ENCODE measurements at places on chromosomes 2 and 18.

DNA sequence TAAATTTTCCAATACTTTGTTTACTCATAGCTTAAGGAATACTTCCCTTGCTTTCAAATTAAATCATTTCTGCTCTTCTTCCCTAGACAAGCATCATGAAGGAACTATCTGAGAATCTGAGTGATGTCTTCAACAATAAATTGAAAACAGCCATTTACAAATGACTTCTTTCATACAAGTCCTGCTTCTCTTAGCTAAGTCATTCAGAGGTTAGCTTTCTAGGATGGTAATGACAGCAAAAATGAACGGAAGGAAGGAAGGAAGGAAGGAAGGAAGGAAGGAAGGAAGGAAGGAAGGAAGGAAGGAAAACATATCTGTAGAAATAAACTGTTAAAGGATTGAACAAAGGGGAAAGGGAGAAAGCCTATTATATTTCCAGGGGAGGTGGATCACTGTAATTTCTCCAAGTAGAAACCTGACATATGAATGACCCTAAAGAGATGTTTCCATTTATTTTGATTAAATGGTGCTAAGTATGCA lies 335.0 kb upstream of the KYNU start:
- no peak for DNase-seq

DNA sequence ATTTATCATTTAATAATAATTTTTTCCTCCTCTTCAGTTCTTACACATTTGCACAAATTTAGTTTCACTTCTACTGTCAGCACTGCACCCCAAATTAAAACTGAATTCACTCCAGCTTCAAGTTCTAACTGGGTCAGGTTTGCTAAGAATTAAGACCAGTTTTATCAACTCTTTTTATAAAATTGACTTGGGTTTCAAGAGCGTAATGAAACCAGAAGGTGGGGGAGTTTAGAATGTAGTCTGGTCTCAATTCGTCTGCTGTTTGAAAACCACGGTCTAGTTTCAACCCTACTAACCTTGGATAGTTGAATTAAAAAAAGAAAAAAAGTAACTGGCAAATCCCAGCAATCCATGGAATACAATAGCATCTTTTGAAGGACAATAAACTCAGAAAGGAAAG lies 14.3 kb upstream of the CTLA4 start:
- DNase-seq = no peak

GRCh38 chr2:63047321-63048279 lies 3.0 kb upstream of the OTX1 start:
- no peak for DNase-seq

DNA sequence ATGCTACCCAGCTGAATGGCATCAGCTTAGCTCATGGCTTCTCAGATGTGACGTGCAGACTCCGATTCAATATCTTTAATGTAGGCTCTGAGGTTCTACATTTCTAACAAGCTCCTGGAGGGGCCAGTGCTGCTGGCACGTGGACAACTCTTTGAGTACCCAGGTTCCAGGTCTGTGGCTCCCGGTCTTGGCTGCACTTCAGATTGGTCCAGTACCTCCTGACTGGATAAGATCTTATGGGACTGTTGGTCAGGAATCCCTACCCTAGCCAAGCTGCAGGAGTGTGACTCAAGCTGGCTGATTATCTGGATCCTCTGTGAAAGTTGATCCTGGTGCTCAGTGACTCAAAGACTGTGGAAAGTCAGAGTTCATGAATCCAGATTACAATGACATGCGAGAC lies 222.1 kb downstream of the ANKRD30B start:
- no peak for DNase-seq

GRCh38 chr2:150572194-150572766 lies 84.8 kb upstream of the RND3 start:
- DNase-seq = no peak

DNA sequence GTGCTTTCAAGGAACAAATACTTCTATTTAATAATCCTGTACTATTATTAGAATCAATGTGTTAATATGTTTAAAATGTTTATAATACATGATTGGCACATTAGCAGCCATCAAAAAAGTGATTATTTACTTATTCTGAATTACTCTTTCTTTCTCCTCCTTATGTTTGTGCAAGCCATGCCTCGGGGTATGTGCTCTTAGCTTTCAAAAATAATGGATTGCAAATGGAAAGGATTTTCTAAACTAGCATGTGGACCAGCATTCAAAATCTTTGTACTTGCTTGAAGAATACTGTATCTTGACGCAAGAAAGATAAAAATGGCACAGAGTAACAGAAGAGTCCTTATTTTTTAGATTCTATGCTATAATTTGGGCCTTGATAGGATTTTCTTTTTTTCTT lies 156.5 kb downstream of the CDH7 start:
- no peak for DNase-seq

GRCh38 chr2:128619471-128620325 lies 301.0 kb upstream of the HS6ST1 start:
- no peak for DNase-seq

DNA sequence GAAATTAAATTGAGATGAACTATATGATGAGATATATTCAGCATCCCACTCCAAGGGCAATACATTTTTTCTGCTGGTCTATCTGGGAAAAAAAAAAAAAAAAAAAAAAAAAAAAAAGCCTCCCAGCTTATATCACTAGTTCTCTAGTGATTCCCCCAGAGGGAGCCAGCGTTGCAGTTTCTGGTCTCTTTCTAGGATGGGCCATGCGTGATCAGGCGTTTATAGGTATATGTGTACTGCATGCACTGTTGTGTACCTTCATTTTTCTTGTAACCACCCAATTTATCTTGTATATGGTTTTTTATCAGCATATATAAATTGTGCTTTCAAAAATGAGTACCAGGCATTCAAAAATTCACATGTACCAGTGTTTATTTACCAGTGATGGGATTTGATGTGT lies 35.1 kb downstream of the DCDC2C start:
- no peak for DNase-seq

Measured in CD4-positive, alpha-beta T cell treated with Interleukin-1 beta for 1 hour (primary cell).